ENCODE measurements at places on chromosomes 12 and 14. TPM values are rescaled to one million over a fixed set of nuclear protein-coding genes. Genes with fewer than 3 reads are reported as not detected.

Gene WNT5B
- 34.6 TPM for total RNA-seq

Gene RPL10L
- total RNA-seq = not detected

Gene SMARCC2
- total RNA-seq = 116 TPM

Gene DEPDC4
- 1.6 TPM for total RNA-seq

Gene PMEL
- total RNA-seq = 363 TPM

Gene RPS29
- 1,905 TPM for total RNA-seq

Gene NEUROD4
- 367 TPM for total RNA-seq

All from camera-type eye (tissue), 1 donor.